ENCODE measurements at places on chromosomes 4 and X.

GRCh38 chr4:46656071-46656470, 253.0 kb downstream of the COX7B2 start:
- DNase-seq, result no peak

- no peak for DNase-seq
Measured at GRCh38 chrX:96314985-96315384, 369.7 kb upstream of the DIAPH2 start.

DNA sequence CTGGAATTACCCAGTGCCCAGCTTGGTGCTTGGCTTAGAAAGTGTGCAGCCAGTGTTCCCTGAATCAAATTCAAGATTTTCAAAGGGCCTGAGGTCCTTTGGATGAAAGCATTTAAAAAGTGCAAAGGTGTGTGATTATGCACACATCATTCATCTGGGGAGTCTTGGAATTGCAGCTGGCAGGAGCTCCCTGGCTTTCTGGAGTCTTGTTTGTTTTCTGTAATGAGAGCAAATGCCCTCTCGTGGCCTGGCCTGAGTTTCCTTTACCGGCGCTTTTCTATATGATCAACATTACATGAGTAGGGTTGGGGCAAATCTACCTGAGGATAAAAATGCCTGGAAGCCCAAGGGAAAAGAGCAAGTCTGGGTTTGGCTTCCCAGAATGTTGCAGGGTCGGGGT, 24.6 kb upstream of the SORCS2 start:
- no peak for DNase-seq

GRCh38 chr4:148380291-148380690, 61.9 kb downstream of the NR3C2 start:
- DNase-seq, result no peak

Data from colonic mucosa (tissue), 4 donors.